ENCODE measurements at places on chromosomes 5 and 9.

GRCh38 chr9:126399251-126399650, 72.6 kb downstream of the MVB12B start:
- no peak for DNase-seq

DNA sequence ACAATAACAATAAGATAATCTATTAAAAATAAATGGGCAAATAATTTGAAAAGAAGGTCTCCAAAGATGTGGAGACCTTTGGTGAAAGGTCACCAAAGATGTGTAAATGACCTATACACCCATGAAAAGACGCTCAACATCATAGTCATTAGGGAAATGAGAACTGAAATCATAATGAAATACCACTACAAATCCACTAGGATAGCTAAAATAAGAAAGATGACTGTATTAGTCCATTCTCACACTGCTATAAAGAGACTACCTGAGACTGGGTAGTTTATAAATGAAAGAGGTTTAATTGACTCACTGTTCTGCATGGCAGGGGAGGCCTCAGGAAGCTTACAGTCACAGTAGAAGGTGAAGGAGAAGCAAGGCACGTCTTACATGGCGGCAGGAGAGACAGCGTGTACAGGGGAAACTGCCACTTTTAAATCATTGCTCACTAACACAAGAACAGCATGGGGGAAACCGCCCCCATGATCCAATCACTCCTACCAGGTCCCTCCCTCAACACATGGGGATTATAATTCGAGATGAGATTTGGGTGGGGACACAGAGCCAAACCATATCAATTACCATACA, 339.6 kb downstream of the ENC1 start:
- DNase-seq = no peak

GRCh38 chr5:39816156-39816845, 391.5 kb upstream of the DAB2 start:
- no peak for DNase-seq

DNA sequence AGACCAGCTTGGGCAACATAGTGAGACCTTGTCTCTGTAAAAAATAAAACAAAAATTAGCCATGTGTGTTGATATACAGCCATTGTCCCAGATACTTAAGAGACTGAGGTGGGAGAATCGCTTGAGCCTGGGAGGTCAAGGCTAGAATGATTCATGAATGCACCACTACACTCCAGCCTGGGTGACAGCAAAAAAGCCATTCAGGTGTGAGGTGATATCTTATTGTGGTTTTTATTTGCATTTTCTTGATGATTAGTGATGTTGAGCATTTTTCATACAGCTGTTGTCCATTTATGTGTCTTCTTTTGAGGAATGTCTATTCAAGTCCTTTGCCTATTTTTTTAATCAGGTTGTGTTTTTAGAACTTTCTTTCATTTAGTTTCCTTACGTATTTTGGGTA, 23.2 kb downstream of the MTAP start:
- no peak for DNase-seq

Data from NCI-H1092 (cell line).